ENCODE measurements at places on chromosomes 16 and 17. TPM values are rescaled to one million over a fixed set of nuclear protein-coding genes. Genes with fewer than 3 reads are reported as not detected.

Gene DNAH3
- 0.66 TPM for total RNA-seq

Gene CLEC19A
- not detected for total RNA-seq

Gene KRT12
- total RNA-seq = 1.2 TPM

Gene PIK3R6
- total RNA-seq = 2.6 TPM

Gene ZPBP2
- not detected for total RNA-seq

Gene P2RX1
- total RNA-seq = 0.94 TPM

Gene GINS2
- total RNA-seq = 0.68 TPM

Gene CBX2
- total RNA-seq = 3.0 TPM

Gene GJD3
- not detected for total RNA-seq

Gene CPNE7
- total RNA-seq = not detected

Gene C17orf113
- 1.7 TPM for total RNA-seq

Gene TLCD3B
- total RNA-seq = not detected

Gene PIPOX
- 1.5 TPM for total RNA-seq

Gene VASN
- total RNA-seq = 34.9 TPM

Gene SIAH1
- 38.9 TPM for total RNA-seq

Gene FBXO39
- not detected for total RNA-seq

Gene KLHDC4
- 25.3 TPM for total RNA-seq

Gene OTOP3
- not detected for total RNA-seq

Gene CD300LF
- total RNA-seq = 6.8 TPM

Gene SLC5A10
- not detected for total RNA-seq

Gene CTF1
- 2.8 TPM for total RNA-seq

Gene NLGN2
- total RNA-seq = 4.4 TPM

Gene CTRL
- 0.88 TPM for total RNA-seq

Gene DECR2
- total RNA-seq = 22.3 TPM

Gene AXIN1
- 11.1 TPM for total RNA-seq

Gene KCNJ2
- total RNA-seq = 3.9 TPM

Gene VTN
- not detected for total RNA-seq

Gene CCL23
- 3.4 TPM for total RNA-seq

Gene CD300H
- total RNA-seq = not detected

Gene HIGD1B
- not detected for total RNA-seq

Gene CMTM1
- 2.2 TPM for total RNA-seq

Gene CSH1
- total RNA-seq = not detected
